ENCODE measurements at places on chromosomes 6 and 20. TPM values are rescaled to one million over a fixed set of nuclear protein-coding genes. Genes with fewer than 3 reads are reported as not detected.

- peaks cover 8% of the 10 kb centered on the region for H3K27me3 ChIP-seq
- peaks cover 3% of the 10 kb centered on the region for H3K4me1 ChIP-seq
- no peak overlapping the region for H3K27ac ChIP-seq
Measured at GRCh38 chr6:25883991-25884390, 9.9 kb upstream of the SLC17A3 start.

- no peak overlapping the region for H3K27ac ChIP-seq
- H3K4me1 ChIP-seq = peaks cover 2% of the 10 kb centered on the region
- no peaks in the 10 kb centered on the region for H3K36me3 ChIP-seq
- no peak overlapping the region for H3K4me3 ChIP-seq
- no peak for DNase-seq
Measured at GRCh38 chr6:15674690-15675386, 12.0 kb upstream of the DTNBP1 start.

GRCh38 chr20:35215066-35215956 is 11.2 kb upstream of the MMP24 start:
- no peaks in the 10 kb centered on the region for H3K27me3 ChIP-seq
- no peak for DNase-seq
- H3K4me1 ChIP-seq = peaks cover 13% of the 10 kb centered on the region
- H3K4me3 ChIP-seq = no peak overlapping the region
- H3K27ac ChIP-seq = no peak overlapping the region

DNA sequence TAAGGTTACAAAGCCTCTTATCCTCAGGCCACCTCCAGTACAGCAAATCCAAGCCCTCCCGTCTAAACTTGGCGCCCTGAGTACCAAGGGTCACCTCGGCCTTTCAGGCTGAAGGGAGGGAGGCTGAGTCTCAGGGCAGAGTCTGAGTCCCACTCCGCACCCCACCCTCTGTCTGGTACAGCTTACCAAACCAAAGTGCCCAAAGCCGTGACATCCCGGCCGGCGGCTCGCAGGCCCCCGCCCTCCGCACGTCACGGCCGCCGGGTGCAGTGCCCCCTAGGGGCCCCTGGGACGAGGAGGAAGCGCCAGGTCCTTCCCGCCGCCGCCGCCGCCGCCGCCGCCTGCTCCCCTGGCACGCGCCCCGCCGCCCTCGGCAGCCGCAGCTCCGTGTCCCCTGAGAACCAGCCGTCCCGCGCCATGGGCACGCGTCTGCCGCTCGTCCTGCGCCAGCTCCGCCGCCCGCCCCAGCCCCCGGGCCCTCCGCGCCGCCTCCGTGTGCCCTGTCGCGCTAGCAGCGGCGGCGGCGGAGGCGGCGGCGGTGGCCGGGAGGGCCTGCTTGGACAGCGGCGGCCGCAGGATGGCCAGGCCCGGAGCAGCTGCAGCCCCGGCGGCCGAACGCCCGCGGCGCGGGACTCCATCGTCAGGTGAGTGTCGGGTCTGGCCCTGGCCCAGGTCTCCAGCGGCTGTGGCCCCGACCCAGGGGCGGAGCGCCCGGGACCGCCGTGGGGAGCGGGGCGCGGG is at the start of gene MTHFD1L:
MTHFD1L (plus strand) TSS at position 297 of the 741 bp plus-strand sequence; CDS start at position 418, 121 bp downstream.
- H3K27ac ChIP-seq = peak within 1 kb of the TSS; percentile 54
- H3K36me3 ChIP-seq = peaks cover 9% of the 10 kb centered on the region
- peaks cover 8% of the 10 kb centered on the region for H3K4me1 ChIP-seq
- H3K27me3 ChIP-seq = peaks cover 24% of the 10 kb centered on the region
- DNase-seq = peak; percentile 59

DNA sequence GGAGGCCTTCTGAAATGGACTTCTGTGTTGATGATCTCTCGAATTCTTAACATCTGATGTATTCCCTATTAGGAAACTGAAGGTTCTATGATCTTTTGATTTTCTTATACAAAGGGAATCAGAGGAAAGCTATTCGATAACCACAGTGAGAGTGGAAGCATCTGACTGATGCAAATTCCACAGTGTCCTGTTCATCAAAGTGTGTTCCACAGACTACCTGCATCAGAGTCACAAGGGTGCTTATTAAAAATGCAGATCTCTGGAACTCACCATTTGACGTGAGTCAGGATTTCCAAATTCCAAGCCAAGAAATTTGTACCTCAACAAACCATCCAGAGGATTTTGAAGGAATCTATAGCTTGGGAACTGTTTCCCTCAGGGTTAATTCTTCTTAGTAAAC is 4.4 kb upstream of the MEP1A start:
- no peak overlapping the region for H3K4me3 ChIP-seq
- H3K36me3 ChIP-seq = no peaks in the 10 kb centered on the region
- H3K27ac ChIP-seq = no peak overlapping the region
- H3K27me3 ChIP-seq = peaks cover 11% of the 10 kb centered on the region
- no peak for DNase-seq
- H3K4me1 ChIP-seq = no peaks in the 10 kb centered on the region

DNA sequence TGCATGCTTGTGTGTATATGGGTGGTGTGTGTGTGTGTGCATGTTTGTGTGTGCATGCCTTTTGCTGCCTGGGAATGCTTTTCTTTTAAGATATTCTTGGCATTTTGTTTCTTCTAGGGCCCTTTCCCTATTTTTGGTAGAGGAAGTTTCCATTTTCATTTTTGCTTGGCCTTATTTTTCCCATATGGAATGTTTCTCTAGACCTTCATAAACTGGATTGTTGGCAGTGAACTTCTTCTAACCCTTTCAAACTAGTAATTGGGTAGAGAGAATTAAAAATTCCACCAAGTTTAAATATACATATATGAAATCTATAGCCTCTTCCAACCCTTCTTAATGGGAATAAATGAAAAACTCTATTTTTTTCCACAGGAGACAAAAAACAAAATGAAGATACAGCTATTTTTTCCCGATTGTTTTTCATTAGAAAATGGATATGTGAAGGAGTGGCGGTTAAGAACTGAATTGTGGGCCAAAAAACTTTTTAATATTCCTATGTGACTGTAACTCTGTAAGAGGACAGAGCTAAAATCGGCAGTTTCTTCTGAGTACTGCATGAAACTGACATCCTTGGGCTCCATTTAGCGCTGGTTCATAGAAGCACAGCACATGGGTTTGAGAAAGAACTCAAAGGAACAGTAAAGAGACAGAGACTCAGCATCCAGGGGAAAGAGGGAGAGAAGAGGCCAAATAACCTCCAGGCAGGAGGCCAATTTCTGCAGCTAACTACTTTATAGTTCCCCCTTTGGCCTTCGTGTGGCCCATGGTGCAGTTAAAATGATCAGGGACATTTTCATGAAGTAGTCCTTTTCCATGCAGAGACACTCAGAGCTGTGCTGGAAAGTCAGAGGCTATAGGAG is 102.1 kb downstream of the TMEM170B start:
- H3K4me1 ChIP-seq = no peaks in the 10 kb centered on the region
- DNase-seq = no peak
- no peaks in the 10 kb centered on the region for H3K36me3 ChIP-seq
- H3K4me3 ChIP-seq = no peak overlapping the region
- no peak overlapping the region for H3K27ac ChIP-seq

DNA sequence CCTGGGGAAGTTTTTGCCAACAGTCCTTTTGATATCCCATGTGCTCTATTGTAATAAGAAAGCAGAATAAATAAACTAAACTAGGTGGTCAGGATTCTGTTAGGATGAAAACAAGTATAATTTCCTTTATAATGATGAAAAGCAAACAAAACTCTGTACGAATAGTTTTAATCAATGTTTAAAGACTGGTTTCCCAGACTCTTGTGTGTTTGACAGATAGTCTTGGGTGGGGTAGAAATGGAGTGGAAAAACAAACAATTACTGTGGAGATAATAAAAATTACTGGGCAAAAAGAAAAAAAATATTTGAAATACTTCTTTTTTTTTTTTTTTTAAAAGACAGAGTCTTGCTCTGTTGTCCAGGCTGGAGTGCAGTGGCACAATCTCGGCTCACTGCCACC is 152.1 kb upstream of the FLRT3 start:
- no peak overlapping the region for H3K27ac ChIP-seq
- H3K36me3 ChIP-seq = no peaks in the 10 kb centered on the region
- H3K4me1 ChIP-seq = no peaks in the 10 kb centered on the region
- DNase-seq = no peak
- H3K27me3 ChIP-seq = no peaks in the 10 kb centered on the region

DNA sequence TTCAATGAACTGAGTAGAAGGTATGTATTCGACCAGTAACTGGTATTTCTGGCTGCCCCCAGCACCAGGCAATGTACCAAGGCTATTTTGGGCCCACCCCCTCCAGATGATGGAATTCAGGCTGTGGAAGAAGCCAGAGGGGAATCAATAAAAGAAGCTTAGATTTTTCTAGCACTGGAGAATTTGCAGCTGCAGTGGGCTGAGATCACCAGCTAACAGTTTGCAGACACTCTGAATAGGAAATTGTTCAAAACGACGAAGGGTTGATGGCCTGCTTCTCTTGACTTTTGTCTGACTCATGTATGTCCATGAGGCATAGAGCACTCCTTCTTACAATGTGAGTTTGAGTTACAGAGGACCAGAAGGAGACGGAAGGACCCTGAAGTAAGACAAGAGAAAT is 32.4 kb upstream of the FBXO9 start:
- peaks cover 15% of the 10 kb centered on the region for H3K36me3 ChIP-seq
- no peak overlapping the region for H3K27ac ChIP-seq
- H3K4me3 ChIP-seq = no peak overlapping the region
- H3K27me3 ChIP-seq = no peaks in the 10 kb centered on the region
- H3K4me1 ChIP-seq = peaks cover 8% of the 10 kb centered on the region

DNA sequence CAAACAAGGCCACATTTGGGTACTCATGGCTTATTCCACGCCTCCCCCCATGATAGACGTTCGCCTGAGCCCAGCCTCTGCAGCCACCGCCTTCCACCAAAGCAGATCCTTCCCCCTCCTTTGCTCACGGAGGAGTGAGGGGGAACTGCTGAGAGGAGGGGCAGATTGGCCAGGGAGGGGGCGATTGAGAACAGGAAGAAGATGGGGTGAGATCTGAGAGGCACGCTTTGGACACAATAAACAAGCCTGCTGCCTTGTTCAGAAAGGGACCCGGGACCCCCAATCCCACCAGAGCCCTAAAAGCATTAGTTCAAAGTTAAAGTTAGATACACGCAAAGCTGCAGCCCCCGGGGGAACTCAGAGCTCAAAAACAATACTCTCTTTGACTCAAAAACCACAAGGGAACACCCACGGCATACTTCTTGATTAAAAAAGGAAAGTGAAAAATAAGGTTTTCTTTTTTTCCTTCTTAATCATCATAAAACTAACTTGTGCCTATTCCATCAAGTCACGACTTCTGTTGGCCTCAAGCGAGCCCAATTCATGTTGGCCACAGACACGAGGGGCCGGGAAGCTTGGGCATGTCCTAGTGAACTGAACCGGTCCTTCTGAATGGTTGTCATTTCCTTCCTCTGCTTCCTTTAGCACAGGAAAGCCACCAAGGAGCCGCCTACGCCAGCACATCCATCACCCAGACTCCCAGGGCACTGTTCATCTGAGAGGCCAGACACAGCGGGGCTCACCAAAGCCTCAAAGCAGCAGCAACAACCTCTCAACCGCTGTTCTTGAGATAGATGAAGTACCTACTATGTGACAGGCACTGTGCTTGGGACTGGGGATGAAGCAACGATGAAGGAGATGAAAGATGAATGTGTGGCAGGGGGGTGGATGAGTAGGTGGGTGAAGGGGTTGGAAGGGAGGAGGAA is 44.7 kb downstream of the NFATC2 start:
- H3K27me3 ChIP-seq = no peaks in the 10 kb centered on the region
- H3K36me3 ChIP-seq = peaks cover 6% of the 10 kb centered on the region
- H3K27ac ChIP-seq = peak overlapping the region; percentile 94
- peaks cover 76% of the 10 kb centered on the region for H3K4me1 ChIP-seq

DNA sequence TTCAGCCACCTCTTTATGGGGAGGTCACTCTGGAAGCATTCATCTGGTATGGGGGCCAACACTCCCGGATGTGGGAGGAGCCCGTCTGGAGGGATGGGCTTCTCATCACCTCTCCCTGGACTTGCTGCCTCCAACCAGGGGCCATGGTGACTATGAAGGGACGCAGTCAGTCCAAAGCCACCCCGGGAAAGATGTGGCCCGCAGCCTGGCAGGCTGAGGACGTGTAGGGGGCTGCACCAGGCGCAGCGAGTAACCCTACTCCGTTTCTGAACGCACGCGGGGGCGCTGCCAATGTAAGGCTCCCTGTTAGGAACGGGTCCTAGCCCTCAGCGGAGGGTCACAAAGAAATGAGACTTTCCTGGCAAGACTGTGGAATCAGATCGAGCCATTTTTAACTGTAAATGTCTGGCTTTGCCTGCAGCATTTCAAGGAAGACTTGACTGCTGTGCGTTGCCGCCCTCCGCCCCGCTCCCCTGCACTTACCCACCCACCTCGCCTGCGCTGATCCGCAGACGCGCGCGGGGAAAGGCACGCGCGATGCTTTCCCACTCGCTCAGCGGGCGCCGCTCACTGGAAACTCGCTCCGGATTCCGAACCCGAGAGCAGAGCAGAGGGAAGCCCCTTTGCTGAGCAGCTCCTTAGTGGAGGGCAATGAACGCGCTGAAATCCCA is 55.1 kb downstream of the IL20RA start:
- peaks cover 74% of the 10 kb centered on the region for H3K27me3 ChIP-seq
- no peak for DNase-seq
- H3K36me3 ChIP-seq = peaks cover 7% of the 10 kb centered on the region
- H3K27ac ChIP-seq = no peak overlapping the region

DNA sequence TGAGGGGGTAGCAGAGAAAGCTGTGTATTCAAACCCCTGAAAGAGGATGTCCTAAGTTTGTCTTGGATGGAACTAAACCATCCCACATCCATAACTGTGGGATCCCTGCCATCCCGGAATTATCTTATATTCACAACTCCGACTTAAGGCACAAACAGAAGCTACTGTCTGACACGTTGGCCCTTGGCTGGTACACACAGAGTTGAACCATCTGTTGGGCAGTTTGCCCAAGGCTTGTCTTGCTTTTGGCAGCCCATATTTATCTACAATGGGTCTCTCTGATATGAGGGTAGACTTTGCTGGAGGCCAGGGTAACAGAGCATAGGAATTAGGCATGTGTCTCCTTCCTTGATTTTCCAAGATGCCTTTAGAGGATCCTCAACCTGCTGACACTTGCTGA is 116.6 kb upstream of the PROKR2 start:
- H3K4me3 ChIP-seq = no peak overlapping the region
- H3K27me3 ChIP-seq = peaks cover 32% of the 10 kb centered on the region
- H3K27ac ChIP-seq = no peak overlapping the region

Gene CAGE1
- 0.60 TPM for total RNA-seq

Gene HCK
- 1.3 TPM for total RNA-seq

Gene RSPO3
- total RNA-seq = not detected

Gene SNPH
- total RNA-seq = 6.7 TPM

Gene HLA-DPA1
- total RNA-seq = 62.0 TPM

Gene OR2B6
- not detected for total RNA-seq

Gene DNMT3B
- 0.34 TPM for total RNA-seq

Data from T-helper 17 cell (primary cell).